ENCODE measurements at places on chromosomes 3 and 15.

DNA sequence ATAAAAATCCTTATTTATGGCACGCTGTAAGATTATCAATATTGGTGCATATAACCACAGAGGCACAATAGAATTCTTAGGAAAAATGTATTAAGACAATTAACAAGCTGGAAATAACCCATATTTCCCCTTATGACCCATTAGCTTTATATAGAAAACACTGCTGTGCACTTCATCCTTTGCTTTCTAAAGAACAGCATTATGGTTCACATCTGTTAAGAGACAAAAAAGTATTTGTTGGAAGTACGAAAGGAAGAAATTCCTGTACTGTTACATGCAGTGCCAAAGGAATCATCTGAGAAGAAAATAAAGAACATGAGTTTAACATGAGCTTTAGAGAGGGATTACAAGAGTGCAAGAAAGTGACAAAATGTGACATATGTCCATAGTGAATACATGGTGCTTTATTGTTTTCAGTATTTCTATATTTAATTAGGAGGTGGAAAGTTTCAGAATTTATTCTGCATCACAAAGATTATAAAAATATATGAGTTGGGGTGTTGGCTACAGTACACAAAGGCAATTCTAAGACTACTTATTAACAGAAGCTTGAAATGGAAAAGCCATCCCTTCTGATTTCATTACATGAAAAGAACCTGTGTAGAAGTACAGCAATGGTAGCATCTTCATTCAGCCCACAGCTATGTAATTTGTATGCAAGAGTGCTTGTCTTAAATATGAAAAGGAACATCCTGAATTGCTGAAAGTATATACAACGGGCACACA lies 6.8 kb downstream of the UBE3A start:
- no peak for DNase-seq

GRCh38 chr3:128945041-128945877 lies 48.6 kb downstream of the CFAP92 start:
- no peak for DNase-seq

DNA sequence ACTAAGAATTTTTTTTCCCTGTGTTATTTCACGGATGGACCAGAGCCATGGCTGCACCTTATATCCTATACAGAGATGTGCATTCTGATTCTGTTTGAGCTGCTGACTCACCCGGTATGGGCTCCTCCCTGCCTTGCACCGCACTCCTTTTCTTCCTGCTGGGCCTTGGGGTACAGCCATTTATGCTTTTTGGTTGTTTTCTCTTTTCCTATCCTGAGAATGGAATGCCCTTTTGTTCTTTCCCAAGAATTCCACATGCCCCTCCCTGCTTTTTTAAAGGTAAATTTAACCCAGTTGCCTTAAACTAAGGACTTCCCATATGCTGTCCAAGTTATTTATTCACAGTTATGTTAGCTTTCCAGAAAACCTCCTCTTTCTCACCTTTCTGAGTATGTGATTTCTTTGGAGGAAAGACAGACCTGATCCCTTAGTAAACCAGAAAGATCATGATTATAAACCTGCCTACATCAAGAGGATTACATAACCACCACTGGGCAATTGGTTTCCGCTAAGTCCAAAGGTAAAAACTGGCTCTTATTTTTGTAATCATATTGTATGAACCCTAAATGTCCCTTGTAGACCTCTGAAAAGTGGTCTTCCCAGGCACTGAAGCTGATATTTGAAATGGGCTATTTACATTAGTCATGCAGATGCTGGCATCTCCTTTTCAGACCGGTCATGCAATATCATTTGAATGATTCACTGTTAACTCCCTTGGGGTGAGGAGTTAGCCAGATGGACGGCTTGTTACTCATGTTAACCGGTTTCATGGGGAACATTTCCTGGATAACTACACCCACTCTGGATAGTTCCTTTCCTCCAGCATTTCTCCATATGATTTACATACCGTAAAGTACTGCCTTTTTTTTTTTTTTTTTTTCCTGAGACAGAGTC lies 45.5 kb downstream of the TMOD3 start:
- peak; percentile 82 for DNase-seq

DNA sequence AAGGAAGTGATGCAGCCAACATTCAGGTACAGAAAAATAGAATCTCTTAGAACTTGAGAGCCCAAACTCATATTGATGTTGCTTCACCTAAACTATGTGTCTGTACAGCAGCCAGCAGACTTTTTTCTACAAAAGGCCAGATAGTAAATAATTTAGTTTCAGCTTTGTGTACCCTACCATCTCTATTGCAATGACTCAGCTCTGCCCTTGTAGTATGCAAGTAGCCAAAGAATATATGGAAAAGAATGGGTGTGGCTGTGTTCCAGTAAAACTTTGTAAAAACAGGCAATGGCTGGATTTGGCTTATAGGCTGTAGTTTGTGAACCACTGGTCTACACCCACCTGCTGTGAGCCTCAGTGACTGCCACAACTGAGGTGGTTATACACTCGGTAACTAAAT lies 392.5 kb upstream of the RARB start:
- DNase-seq, result no peak

GRCh38 chr15:40439960-40440742 lies 602 bp upstream of the BAHD1 start:
- no peak for DNase-seq

- peak; percentile 22 for DNase-seq
Observed at GRCh38 chr3:111315930-111316587, 225.9 kb upstream of the CD96 start.

DNA sequence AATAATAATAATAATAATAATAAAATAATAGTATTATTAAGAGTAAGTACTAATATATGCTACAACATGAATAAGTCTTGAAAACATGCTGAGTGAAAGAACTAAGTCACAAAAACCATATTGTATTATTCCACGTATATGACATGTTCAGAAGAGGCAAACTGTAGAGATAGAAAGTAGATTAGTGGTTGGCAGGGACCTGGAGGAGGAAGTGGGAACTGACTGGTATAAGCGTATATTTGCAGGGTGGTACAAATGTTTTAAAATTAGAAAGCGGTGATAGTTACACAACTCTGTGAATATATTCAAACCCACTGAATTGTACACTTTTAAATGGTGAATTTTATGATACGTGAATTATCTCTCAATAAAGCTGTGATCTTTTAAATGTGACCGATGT lies 32.8 kb downstream of the LRRK1 start:
- DNase-seq, result no peak

DNA sequence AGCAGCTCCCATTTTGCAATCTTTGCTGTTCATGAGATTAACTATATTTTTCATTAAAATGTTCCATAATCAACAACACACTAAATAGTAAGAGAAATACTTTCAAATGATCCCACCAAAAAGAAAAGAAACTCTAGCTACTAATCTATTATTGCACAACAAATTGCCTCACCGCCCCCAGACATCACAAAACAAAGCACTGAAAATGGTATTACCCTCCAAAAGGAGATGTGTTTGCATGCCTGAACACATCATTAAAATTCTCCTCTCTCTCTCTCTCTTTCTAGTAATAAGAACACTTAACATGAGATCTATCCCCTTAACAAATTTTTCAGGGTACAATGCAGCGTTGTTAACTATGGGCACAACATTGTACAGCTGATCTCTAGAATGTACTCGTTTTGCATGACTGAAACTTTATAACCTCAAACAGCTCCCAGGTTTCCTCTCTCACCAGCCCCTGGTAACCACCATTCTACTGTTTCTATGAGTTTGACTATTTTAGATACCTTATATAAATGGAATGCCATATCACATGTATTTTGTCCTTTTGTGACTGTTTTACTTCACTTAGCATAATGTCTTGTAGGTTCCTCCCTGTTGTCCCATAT lies 33.1 kb downstream of the WNT5A start:
- DNase-seq, result no peak

DNA sequence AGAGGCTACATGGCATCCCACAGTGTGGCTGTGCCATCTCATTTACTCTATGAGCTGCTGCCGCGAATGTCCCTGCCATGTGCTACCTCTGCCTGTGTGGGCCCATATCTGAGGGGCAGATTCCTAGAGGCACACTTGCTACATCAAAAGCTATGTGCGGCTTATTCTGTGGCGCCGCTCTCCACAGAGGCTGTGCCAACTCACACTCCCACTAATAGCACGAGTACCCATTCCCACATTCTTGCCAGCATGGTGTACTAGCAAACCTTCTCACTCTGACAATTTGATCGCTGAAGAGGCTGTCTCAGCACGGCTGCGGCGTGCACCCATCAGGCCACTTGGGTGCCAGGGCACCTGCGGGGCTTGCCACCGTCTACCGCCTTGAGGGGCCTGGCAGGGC lies 31.2 kb upstream of the MUSTN1 start:
- DNase-seq, result no peak

DNA sequence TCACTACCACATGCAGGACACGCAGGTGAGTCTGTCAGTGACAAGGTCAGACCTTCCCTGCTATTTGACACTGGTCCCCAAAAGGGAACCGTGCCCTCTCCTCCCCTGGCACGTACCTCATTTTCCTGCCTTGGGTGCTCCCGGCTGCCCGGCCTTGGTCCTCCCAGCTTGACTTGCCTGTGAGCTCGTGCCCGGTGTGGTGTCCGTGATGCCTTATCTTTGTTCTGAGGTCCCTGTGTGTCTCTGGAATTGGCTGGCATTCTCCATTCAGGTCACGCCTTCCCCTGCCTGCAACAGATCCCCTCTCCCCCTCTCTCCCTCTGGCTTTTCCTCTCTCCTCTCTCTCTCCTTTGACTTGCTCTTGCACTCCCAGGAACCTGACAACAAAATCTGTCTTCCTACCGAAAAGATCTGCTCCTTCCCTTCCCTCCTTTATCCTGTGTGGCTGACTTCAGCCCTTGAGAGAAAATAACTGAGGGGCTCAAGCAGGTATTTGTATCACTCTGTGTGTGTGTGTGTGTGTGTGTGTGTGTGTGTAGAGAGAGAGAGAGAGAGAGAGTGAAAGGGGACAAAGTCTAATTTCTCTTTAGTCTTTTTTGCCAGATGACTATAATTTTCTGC lies at the start of gene MASP1:
MASP1 (minus strand) TSS at position 226 of the 621 bp plus-strand sequence; CDS start at position 121, 105 bp downstream.
- DNase-seq, result peak; percentile 18

DNA sequence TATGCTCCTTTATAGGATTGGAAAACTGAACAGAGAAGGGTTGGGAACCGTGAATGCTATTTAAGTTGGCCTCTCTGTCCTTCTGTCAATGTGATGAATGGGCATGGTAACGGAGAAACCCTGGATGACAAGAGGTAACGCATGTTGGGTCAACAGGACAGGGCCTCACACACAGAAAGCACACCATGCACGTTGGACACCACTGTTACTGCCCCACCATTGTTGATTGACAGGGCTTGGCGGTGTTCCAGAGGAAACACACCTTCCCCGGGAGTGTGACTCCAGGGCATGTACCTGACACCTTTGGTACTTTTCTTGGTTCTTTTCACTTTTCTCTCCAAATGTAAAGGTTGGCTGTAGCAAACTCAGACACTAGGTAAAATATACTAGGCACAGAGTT lies 548.5 kb downstream of the OCA2 start:
- DNase-seq, result no peak

GRCh38 chr3:111864821-111865656 lies 6.0 kb downstream of the PHLDB2 start:
- DNase-seq, result peak; percentile 45

DNA sequence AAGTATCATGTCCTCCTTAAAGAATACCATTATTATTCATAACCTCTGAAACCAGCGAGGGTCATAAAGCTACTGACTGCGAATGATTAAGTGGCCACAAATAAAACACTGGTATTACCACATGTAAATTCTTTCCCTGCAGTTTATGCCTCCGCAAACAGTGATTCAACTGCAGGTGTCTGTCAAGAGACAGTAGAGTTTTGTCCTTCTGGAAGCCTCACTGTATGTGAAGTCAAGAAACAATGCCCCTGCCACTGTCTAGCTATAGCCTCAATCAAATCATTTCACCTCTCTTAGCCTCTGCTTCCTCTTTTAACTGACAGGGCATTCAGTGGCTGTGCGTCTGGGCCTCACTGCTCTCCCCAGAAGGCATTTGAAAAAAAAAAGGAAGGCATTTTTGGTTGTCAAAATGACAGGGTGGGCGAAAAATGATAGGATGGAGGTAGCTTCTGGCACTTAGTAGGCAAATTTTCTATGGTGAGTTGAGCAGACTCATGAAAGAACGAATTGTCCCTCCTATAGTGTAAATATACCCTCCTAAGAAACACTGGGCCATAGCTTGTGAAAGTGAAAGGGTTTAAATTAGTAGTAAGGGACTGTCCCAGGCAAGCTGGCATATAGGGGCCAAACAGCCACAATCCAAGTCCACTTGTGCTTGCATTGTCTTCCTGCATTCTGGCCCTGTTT lies 66.7 kb downstream of the FILIP1L start:
- DNase-seq, result no peak

- no peak for DNase-seq
Observed at GRCh38 chr3:88324788-88325187, 175.0 kb downstream of the C3orf38 start.

- DNase-seq, result no peak
Observed at GRCh38 chr3:134464689-134465365, 21.0 kb downstream of the ANAPC13 start.

GRCh38 chr15:43370310-43370974 lies 401 bp downstream of the ZSCAN29 start:
- DNase-seq, result peak; percentile 50

DNA sequence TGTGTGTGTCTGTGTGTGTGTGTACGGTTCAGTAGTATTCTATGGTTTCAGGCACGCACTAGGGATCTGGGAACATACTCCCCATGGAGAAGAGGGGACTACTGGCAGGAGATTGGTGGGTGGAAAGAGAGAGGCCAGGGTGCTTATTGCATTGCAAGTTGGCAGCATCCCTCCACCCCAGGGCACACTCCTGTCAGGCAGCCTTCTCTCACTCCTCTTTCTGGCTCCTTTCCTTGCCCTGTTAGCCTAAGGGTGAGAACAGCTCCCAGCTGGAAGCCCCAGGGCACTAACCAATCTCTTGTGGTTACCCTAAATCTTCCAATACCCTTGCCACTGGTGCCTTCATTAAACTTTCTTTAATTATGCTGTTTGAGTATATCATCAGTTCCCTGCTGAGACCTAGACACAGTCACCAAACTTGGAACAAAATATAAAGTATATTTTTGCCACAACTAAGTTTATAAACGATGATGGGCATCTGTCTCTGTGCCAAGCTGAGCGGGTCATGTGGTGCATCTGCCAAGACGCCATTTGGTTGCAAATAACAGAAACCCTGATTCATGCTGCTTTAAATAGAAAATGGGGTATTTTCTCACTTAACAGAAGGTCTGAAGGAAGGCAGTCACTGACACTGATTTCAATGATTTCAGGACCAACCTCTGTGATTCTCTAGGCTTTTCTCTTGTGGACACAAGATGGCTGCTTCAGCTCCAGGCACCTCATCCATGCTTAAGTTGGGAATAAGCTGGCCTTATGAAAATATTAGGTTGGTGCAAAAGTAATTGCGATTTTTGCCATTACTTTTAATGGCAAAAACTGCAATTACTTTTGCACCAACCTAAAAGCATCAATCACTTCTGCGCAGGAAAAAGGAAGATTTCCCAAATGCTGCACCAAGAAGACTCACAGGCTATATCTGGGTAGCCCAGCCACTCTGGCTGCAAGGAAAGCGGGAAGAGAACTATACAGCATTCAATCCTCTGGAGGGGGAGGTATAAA lies 476.9 kb upstream of the PROK2 start:
- DNase-seq, result no peak

GRCh38 chr3:171871392-171872274 lies 28.5 kb downstream of the TMEM212 start:
- no peak for DNase-seq
